H7 (cell line): ENCODE measurements at places on chromosomes 1 and 21. TPM values are rescaled to one million over a fixed set of nuclear protein-coding genes. Genes with fewer than 3 reads are reported as not detected.

The SPRR3 gene
- total RNA-seq, result not detected in 2 replicates

DNA sequence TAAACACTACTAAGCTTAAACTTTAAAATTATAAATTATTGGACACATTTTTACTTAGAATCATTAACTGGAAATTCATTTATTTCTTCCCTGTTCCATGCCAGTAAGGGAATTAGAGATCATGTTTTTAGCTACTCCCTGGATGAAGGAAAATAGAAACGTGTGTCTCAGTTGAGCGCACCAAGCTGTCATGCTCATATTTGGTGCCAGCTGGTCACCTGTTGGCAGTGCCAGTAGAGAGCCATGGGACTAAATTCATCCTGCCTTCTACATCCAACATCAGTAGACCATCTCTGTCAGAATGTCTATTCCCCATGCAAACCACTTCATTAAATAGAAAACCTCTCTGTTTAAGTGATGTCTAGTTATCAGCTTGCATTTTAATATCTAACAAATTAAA is 17.4 kb upstream of the SLC22A15 start:
- DNase-seq, result no peak

The UBE2J2 gene
- total RNA-seq, result 81.8 and 105 TPM in 2 replicates

GRCh38 chr1:14500041-14500440 is 98.4 kb upstream of the KAZN start:
- no peak for DNase-seq

The KHDRBS1 gene
- 84.7 and 108 TPM in 2 replicates for total RNA-seq

DNA sequence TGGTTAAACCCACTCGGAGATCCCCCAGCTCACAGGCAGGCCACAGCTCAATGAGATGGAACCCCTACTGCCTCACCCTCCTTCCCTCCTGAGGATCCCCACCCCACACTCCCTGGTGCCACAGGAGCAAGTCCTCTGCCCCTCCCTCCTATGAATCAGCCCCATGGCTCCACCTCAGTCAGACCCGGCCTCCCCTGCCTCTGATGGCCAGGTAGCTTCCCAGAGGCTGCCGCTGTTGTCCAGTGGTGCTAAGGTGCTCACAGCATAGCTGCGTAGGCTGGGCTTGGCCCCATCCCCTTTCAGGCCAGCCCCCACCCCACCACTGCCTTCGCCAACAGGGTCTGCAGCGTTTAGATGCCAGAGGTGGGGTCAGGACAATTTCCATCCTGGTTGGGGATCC is 98.5 kb upstream of the IGSF21 start:
- peak; percentile 64 for DNase-seq

The ZNF695 gene
- total RNA-seq, result 15.3 and 22.7 TPM in 2 replicates
